ENCODE measurements at places on chromosomes 11 and 22.

DNA sequence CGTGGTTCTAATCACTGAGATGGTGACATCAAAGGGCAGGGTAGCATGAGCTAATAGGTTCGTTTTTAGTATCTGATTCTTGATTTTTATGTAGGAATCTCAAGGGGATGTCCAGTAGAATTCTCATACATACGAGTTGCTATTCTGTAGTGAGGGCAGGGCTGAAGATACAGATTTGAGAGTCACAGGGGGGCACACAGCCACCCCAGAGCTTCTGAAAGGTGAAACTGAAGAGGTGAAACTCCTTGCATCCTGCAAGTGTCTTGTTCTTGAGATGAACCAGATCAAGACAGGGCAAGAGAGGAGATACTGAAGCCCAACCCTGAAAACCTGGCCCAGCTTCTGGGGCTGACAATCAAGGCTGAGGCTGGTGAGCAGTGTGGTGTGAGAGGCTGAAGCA, 35.6 kb upstream of the TMEM123 start:
- no peak for DNase-seq

DNA sequence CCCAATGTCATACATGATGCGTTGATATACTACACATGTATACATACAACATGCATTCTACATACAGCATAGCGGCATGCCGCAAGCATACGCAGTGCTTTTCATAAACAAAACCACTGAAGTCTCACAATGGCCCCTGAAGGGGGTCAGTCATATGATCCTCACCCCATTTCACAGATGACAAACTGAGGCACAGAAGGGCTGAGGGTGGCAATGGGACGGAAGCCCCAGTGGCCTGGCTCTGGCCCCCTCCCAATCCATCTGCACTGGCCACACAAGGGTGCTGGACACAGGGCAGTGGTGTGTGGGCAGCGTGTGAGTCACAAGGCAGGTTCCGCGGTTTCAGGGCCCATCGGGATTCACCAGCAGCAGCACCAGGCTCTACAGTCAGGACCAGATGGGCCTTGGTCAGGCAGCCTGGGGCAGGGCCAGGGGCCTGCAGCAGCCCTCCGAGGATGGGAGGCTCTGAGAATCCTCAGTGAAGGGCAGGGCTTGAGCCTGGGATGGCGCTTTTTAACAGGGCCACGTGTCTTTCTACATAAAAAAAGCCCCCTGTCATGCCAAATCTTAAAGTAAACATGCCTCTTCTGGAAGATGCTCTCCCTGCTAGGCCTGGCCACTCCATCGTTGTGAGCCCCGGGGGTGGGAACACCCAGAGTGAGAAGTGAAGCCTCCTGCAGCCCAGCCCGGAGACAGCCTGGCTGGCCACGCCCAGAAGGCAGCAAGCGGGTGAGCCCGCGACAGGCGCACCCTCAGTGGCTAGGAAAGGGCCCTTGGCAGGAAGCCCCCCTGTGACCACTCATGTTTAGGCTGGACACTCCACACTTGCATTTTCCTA, 206.5 kb downstream of the CTTN start:
- DNase-seq: no peak

DNA sequence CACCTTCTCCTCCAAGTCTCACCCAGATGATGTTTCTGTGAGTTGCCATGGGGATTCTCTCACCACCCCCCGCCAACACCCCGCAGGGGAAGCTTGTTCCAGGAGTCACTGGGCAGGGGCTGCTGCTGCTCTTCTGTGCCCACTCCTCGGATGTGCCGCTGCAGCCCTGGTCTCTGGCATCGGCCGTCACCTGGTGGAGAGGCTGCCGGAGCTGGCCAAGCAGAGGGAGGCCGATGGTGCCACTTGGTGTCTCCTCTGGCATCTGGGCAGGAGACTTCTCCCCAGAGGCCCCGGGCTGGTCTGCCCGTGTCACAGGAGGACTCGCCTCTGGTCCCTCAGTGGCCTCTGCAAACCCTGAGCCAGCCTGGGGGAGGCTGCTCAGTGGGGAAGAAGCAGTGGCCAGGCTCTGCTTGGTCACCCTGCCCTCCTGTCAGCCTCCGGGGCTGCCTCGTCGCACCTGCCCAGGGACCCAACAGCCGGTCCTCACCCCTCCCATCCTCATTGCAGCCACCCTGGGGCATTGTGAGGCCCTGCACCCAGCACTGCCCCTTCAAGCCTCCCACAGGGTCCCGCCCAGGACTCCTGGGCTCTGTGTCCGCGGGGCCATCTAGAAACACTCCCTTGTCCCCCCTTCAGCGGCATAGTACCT, 424 bp upstream of the ADORA2A start:
- no peak for DNase-seq

DNA sequence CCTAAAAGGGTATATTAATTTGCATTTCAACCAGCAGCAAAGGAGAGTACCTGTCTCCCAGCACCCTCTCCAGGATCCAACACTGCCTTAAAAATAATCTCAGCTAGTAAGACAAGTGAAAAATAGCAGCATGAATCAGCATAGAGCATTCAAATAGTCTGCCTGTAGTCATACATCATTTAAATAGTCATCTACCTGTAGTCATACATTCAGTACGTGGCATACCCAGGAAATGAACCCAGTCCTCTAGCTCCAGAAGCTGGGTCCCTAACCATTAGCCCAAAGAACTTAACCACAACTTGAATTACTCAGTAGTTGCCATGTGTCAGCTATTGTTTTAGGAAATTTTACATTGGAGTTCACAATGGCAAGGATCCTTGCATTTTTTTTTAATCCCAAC, 9.3 kb downstream of the TENM4 start:
- no peak for DNase-seq

DNA sequence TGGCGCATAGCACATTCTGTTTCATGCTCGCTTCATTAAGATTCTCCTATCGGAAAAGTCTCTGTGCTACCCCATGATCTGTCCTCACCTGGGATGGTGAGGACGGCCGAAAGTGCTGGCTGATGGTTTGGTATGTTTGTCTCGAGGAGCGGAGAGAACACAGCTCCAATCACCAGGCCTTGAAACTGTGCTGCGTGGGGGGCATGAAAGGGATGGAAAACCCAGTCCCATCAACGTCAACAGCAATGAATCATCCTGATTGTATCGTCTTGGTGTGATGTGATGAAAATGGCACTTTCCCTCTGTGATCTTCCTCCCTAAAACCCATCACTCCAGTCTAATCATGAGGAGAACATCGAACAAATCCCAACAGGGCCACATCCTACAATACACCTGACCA, 8.4 kb downstream of the FXYD6 start:
- DNase-seq: no peak

DNA sequence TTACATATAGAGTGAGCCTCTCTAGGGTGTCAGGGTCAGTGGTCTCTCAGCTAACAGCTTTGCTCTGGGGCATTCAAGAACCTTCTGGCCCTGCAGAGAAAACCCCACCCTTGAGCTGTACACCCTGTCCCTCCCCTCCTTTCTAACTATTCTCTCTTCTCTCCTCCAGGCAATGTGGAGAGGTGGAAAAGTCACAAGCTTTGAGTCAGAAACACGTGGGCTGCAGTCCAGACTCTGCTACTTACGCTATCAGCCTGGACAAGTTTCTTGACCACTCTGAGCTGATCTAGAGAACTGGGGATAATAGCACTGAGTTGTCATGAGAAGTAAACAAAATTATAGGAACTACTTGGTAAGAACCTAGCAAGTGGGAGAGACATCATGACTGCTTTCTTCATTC, 10.7 kb upstream of the FAM83F start:
- DNase-seq: no peak

GRCh38 chr22:32699686-32700085, 101.8 kb upstream of the TIMP3 start:
- DNase-seq: no peak

- no peak for DNase-seq
Measured at GRCh38 chr22:20233351-20234313, 34.5 kb downstream of the RTN4R start.

GRCh38 chr11:46564459-46564858, 29.4 kb downstream of the AMBRA1 start:
- no peak for DNase-seq

- DNase-seq: no peak
Measured at GRCh38 chr11:19422276-19422675, 181.5 kb upstream of the E2F8 start.

GRCh38 chr11:19520681-19521080, 192.0 kb upstream of the NAV2 start:
- no peak for DNase-seq

- no peak for DNase-seq
Measured at GRCh38 chr11:28659716-28660348, 551.6 kb downstream of the METTL15 start.

- no peak for DNase-seq
Measured at GRCh38 chr11:96159968-96160367, 183.0 kb downstream of the MAML2 start.

DNA sequence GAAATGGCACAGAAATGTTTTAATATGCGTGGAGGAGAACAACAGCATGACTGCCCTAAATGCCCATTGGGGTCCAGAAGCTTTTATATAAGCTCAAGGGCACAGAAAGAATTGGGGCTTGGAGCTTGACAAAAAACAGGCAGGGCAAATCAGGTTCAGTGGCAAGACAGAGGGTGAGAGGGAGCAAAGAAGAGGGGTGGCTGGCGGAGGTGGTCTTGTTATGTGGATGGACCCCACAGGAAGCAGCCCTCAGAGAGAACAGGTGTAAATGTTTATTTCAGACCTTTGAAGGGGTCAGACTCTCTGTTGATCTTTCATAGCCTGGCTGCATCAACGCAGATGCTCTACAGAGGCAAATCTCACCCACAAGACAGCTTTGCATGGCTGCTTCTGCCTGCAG, 213.1 kb upstream of the B3GAT1 start:
- no peak for DNase-seq

- no peak for DNase-seq
Measured at GRCh38 chr11:99601179-99601578, 580.4 kb downstream of the CNTN5 start.

- no peak for DNase-seq
Measured at GRCh38 chr11:64675450-64676260, 47.3 kb downstream of the NRXN2 start.

DNA sequence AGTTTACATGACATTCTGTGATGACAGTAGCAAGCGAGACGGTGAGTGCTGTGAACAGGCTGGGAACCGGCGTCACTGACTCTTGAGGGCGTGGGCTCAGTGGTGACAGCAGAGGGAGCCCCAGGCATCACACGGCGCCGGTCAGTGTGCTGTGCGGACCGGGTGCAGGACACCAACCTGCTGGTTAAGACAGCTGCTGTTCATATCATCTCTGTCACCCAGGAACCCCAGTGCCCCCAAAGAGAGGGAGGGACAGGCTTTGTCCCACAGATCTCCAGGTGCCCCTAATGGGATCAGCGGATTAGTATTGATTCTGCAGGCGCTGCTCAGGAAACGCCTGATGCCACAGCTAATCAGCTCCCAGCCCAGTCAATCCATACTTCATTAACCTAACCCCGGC, 18.4 kb downstream of the B3GAT1 start:
- DNase-seq: no peak

GRCh38 chr11:132803436-132803835, 728.9 kb downstream of the OPCML start:
- no peak for DNase-seq

- no peak for DNase-seq
Measured at GRCh38 chr11:130523166-130523565, 74.7 kb downstream of the ADAMTS15 start.

DNA sequence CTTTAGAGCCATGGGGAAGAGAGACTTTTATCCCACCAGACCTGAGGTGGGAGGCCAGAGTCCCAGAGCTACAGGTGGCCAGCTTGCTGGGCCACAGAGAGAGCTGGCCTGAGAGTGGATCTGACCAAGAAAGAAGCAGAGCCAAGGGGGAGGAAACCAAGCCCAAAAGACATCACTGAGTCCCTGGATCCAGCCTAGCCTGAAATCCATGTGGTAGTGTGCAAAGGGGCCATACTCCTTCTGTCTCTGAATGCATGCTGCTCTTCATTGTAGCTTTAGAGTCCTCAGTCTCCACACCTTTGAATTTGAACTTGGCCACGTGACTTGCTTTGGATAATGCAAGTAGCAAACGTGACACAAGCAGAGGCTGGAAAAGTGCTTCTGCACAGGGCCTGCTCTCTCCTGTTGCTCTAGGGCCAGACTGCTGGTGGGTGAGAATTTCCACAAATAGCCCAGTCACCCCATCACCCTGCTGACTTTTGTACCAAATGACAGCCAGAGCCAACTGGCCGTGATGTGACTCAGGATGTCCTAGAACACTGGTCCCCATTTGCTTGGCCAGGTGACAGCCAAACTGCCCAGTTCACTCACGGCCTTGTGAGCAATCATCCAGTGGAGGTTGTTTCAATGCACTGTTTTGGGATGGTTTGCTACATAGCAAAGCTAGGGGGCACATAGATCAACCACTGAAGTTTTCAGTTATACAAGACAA, 93.6 kb downstream of the DHCR7 start:
- no peak for DNase-seq

DNA sequence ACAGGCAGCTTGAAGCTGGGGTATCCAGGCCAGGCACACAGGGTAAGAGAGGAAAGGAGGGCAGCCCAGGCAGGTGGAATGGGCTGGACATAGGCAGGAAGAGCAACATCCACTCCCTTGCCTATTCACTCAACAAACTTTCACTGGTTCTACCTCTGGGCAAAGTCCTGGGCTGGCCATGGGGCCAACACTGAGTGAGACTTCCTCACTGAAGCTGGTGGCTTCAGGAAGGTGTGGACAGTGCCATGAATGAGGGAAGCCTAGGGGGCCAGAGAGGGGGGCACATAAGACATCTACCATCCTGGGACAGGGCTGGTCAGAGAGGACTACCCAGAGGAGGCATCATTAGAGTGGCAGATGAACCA, 44.9 kb upstream of the TCF20 start:
- DNase-seq: no peak

DNA sequence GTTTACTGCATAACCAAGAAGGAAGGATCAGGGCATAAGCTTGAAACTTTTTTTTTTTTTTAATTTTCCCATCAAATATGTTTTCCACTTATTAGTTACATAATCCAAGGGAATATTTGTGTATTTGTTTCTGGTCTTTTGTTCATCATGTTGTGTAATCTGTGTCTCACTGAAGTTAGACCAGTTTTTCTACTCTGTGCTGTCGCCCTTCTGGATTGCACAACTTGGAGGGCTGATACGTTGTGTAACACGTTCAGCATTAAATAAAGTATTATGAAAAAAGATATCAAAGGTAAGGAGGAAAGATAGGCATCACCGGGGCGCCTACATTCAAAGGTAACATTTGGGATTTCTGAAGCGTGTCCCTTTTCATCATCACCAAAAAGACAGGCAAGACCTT, 3.3 kb upstream of the E2F8 start:
- no peak for DNase-seq
